H9 (cell line): ENCODE measurements at places on chromosomes 3 and 15. TPM values are rescaled to one million over a fixed set of nuclear protein-coding genes. Genes with fewer than 3 reads are reported as not detected.

DNA sequence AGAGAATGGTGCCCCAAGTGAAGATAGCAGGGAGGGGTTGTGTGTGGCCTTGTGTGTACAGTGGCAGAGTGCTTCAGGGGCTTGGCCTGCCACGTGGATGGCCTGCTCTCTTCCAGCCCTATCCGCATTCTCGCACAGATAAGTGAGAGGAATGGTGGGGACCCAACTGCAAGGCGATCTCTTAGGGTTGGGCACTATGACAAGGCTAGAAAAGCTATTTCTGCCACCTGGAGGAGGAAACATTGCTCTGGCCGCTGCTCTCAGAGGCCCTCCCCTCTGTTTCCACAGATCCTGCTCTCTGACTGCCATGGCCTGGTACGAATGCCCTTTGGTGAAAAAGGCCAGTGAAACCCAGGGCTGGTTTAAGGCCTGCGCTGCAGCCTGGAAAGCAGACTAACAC lies 20.6 kb downstream of the EEFSEC start:
- peak; percentile 56 for DNase-seq

- DNase-seq, result no peak
These were observed 117.8 kb upstream of the LIPC start for GRCh38 chr15:58313810-58314592.

DNA sequence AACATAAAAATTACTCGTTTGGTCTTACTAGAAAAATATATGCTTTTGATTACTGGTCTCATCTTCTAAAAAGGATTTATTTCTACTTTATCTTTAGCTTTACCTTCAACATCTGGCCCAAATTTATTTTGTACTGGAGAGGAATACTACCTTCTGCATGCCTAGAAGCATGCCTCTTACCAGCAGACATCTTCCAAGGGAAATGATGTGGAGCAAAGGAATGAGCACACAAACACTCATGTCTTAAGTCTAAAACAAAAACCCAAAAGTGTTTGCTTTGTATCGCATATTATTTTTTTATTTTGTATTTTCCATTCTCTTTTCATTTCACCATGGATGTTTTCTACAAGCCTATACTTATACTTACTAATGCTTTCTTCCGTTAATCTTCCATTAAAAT lies 304.6 kb upstream of the KCNMB2 start:
- no peak for DNase-seq

DNA sequence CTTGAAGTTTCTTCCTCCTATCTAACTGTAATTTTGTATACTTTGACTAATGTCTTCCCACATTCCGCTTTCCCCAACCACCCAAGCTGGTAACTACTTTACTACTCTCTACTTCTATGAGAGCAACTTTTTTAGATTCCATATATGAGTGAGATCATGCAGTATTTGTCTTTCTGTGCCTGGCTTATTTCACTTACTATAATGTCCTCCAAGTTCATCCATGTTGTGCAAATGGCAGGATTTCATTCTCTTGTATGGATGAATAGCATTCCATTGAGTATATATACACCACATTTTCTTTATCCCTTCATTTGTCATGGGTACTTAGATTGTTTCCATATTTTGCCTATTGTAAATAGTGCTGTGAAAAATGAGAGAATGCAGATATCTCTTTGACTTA lies 78.5 kb upstream of the CCNL1 start:
- no peak for DNase-seq

GRCh38 chr3:111675846-111676210 lies 80.7 kb upstream of the ZBED2 start:
- no peak for DNase-seq

- DNase-seq, result no peak
These were observed 24.8 kb upstream of the MEIS2 start for GRCh38 chr15:37125143-37125542.

GRCh38 chr3:159229116-159229680 lies 427.3 kb downstream of the MFSD1 start:
- DNase-seq, result no peak

GRCh38 chr15:52103217-52104207 lies 9.1 kb downstream of the BCL2L10 start:
- DNase-seq, result no peak

DNA sequence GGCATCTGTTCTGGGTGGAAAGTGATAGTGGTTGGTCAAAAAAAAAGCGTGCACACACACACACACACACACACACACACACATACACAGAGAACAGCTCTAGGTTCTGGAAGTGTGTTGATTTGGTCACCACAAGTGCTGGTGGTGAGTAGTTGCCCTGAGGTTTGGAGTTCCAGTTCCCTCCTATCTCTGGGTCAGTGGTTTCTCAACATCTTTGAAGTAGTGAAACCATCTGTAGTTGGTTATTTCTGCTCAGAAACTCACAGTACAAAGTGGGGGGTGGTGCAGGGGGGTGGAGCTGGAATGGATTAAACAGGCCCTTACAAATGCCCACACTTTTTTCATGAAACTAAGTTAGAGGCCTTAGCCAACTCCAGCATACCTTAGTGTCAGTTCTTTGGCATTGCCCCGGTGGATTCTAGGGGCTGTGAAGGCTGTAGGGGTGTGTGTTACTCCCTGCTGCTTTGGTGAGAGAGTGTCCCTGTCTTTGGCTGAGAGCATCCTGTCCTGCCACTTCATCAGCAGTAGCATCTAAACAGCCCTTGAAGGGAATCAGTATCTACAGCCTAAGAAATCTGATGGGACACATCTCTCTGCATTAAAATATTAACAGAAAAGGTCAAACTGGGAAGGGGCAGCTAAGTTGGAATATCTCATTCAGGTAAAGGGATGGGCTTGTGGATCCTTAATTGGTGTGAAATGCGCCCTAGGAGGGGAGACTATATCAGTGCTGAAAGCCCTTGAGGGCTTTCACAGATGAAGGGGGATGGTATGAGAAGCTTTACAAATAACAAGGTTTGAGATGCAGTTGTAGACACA lies 20.6 kb downstream of the SMAD3 start:
- no peak for DNase-seq

DNA sequence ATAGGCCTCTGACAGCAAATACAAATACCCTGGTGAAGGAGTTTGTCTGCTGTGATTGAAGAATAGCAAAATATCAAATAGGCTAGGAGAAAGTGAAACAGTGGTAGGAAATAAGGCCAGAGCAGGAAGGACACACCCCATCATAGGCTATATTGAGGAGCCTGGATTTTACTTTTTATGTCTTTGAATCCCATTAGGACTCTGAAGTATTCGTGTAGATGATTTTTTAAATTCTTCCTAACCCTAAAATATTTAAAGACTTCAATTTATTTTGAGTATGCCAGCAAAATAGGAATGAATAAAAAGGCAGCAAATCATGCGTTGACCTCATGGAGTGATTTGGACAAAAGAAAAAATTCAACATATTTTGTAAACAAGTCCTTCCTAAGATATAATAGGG lies 562.8 kb downstream of the NAALADL2 start:
- no peak for DNase-seq

GRCh38 chr3:183122257-183122932 lies 23.1 kb upstream of the MCCC1 start:
- no peak for DNase-seq

DNA sequence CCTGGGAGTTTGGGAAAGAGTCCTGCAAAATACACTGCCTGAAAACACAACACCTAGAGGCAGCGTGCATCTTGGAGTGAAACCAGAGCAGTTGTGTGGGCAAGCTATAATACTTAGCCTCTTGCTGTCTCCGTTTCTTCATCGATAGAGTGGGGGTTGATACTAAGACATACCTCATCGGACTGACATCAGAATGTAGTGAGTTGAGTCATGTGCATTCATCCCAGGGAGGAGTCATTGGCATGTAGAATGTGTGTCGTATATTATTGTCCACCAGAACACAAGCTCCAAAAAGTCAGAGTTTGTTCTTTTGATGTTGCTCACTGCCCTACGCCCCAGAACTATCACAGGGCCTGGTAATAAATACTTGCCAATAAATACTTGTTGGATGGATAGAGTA lies 4.3 kb downstream of the SNTN start:
- DNase-seq, result no peak

- no peak for DNase-seq
These were observed 15.2 kb downstream of the PFN2 start for GRCh38 chr3:149955449-149955848.

DNA sequence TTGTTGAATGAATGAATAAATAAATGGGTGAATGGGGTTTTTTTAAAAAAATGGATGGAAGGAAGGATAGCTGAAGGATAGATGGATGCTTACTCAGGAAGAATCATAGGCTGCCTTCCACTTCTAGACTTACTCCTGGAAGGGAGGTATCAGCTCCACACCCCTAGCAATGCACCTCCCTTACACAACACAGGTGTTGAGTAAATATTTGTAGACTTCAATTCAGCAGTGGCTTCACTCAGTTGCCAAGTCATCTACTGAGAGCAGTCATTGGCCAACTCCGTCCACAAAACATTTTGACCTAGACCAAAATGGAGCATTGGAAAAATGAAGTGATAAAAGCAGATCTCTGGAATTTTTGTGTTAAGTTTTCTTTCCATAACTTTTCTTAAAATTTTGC lies 65.5 kb upstream of the ST8SIA2 start:
- no peak for DNase-seq

DNA sequence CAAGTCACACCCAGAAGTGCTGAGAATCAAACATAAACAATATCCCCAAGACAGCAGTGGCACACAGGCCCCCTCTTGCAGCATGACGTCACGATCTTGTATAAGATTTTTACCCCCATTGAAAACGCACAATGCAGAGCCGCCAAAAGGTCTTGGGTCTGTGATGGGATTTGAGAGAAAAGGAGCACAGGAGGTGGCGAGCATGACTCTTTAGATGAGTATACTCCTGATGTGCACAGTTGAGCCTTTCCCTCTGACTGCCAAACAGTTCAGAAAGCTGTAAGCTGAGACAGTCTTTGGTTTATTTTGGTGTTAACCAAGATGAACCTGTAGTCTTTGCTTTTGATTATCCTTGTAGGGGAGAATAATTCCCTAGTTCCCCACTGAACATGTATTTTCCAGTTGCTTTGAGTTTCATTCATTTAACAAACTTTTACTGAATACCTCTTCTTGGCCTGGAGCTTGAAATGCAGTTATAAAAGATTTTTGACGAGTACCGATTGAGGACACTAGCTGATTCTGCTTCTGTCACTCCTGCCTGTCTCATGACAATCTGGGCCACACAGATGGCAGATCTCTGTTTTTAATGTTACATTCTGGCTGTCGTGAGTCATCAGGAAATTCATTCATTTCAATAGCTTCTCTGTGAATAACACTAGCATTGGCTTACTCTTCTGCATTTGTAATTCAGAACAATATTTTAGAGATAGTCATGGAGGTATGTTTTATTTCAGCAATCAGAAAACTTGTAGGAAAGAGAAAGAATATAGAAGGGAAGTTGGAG lies 28.9 kb downstream of the CFAP91 start:
- DNase-seq, result no peak

GRCh38 chr15:31901501-31901900 lies 128.8 kb upstream of the CHRNA7 start:
- no peak for DNase-seq

DNA sequence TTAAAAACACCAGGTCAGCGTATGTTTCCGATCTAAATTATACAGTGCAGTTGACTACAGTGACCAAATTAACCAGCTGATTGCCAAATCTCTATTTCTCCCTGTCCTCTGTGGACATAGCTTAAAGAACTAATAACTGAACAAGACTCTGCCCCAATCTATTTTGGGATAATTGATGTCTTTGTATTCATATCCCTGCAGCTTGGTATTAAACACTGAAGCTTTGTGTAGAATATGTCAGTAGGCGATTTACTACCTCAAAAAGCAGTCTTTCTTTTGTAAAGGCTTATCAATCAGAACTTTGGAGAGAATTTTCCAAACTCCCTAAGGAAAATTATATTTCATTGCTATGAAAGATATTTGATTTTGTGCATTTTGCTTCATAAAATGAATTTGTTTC lies 258.2 kb downstream of the SOX2 start:
- DNase-seq, result no peak

- no peak for DNase-seq
These were observed 4.0 kb downstream of the DIPK2A start for GRCh38 chr3:143975554-143976152.

DNA sequence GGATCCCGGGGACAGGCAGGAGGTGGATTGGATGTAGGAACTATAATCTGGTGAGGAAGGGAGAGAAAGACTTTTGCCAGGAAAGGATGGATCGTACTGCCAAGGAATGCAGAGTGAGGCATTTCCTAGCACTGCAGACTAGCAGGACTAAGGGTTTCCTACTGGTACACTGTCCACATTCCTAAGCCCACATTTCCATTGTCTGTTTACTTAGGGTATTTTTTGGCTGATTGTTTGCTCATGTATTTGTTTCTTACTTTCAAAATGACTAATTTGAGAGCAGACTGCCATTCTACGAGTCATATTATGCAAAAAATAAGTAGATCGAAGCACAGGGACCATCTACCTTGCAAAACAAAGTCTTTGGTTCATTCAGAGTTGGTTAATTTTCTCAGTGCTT lies 1029.5 kb upstream of the NR2F2 start:
- no peak for DNase-seq

- DNase-seq, result no peak
These were observed 33.3 kb downstream of the NR2C2 start for GRCh38 chr3:14980689-14981088.

DNA sequence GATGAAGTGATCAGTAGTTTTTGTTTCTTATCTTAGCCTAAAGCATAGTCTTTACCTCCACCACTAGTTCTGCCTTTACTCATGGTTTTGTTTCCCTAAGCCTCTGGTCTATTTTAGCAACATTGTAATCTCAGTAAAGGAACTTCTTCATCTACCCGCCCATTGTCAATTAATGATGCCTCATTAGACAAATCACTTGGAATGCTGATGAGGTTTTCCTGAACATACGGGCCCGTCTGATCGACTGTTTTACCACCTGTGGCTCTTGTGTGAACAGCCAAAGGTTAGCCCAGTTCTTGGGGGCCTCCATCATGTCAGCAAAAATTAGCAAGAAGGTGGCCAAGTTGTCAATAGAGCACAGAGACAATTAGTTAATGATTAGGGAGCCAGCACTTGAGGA lies 470.1 kb upstream of the ARRDC4 start:
- no peak for DNase-seq

GRCh38 chr15:65051266-65051665 lies 6.1 kb downstream of the SLC51B start:
- no peak for DNase-seq

GRCh38 chr3:114333180-114333922 lies 39.5 kb downstream of the TIGIT start:
- no peak for DNase-seq

GRCh38 chr3:74055061-74055460 lies 430.3 kb upstream of the PDZRN3 start:
- no peak for DNase-seq

Gene APPL1
- 34.4 and 38.2 TPM in 2 replicates for total RNA-seq

Gene SPSB4
- total RNA-seq, result 6.0 and 6.2 TPM in 2 replicates

Gene FANCD2
- total RNA-seq, result 67.8 and 74.9 TPM in 2 replicates

Gene ISL2
- total RNA-seq, result 0.15 and 0.33 TPM in 2 replicates

Gene CSK
- 49.2 and 49.3 TPM in 2 replicates for total RNA-seq

Gene AADACL2
- not detected in 2 replicates for total RNA-seq

Gene MNS1
- 4.2 and 4.3 TPM in 2 replicates for total RNA-seq

Gene FMN1
- 1.9 and 2.0 TPM in 2 replicates for total RNA-seq

Gene NT5DC2
- total RNA-seq, result 441 and 444 TPM in 2 replicates

Gene NEK10
- total RNA-seq, result 0.66 and 0.97 TPM in 2 replicates

Gene HRG
- not detected in 2 replicates for total RNA-seq

Gene FILIP1L
- 0.07 and 0.22 TPM in 2 replicates for total RNA-seq

Gene GOLGA6A
- 0.72 and 0.90 TPM in 2 replicates for total RNA-seq

Gene ACY1
- total RNA-seq, result 62.6 and 63.6 TPM in 2 replicates

Gene NR2F2
- total RNA-seq, result 0.24 TPM in 1 of 2 replicates, not detected in the other

Gene COL6A5
- 0.04 TPM in 2 replicates for total RNA-seq
